Mucosa of gallbladder (tissue), 1 donor: ENCODE measurements at places on chromosomes 4 and X. TPM values are rescaled to one million over a fixed set of nuclear protein-coding genes. Genes with fewer than 3 reads are reported as not detected.

GRCh38 chrX:145735036-145735435 lies 82.6 kb upstream of the SLITRK2 start:
- no peak for DNase-seq

DNA sequence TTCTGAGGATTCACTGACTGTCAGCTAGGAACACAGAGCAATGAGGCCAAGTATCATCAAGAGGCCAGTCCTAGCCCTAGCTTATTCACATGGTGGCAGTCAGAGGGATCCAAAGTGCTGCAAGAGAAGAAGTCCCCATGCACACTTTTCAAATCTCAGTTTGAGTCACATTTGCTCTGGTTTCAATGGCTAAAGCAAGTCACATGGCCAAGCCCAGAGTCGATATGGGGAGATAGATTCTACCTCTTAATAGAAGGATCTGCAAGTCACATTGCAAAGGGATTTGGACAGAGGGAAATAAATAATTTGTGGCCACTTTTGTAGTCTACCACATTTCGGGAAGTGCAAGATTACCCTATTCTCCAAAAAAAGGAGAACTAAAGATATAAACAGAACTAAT lies 3.7 kb upstream of the LCORL start:
- DNase-seq: no peak

- peak; percentile 95 for DNase-seq
Observed at GRCh38 chr4:53591372-53591892, at the start of gene LNX1. Gene LNX1, minus strand, starts transcription at chr4:53591486. Its CDS starts 17,484 bp downstream, at chr4:53574002.

HERC5 gene
- 4.1 TPM for total RNA-seq

TLR7 gene
- total RNA-seq: 4.3 TPM
